ENCODE measurements at places on chromosomes 7 and 10.

- no peak for DNase-seq
These were observed 33.4 kb downstream of the INPP5A start for GRCh38 chr10:132570771-132571649.

- no peak for DNase-seq
These were observed 12.9 kb downstream of the SGCE start for GRCh38 chr7:94642838-94643653.

DNA sequence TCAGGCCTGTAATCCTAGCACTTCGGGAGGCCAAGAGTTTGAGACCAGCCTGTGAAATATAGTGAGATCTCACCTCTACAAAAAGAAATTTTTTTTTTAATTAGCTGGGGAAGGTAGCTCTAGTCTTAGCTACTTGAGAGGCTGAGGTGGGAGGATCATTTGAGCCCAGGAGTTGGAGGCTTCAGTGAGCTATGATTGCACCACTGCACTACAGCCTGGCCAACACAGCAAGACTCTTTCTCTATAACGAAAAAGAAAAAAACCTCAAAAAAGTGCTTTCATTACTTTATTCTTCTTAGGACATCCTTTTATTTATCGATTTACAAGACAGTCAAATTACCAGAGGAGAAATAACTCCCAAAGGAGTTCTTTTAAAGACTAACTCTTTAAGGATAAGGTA is 49.4 kb upstream of the EXOC4 start:
- no peak for DNase-seq

- DNase-seq, result no peak
These were observed 50.9 kb downstream of the SND1 start for GRCh38 chr7:127702938-127703337.

DNA sequence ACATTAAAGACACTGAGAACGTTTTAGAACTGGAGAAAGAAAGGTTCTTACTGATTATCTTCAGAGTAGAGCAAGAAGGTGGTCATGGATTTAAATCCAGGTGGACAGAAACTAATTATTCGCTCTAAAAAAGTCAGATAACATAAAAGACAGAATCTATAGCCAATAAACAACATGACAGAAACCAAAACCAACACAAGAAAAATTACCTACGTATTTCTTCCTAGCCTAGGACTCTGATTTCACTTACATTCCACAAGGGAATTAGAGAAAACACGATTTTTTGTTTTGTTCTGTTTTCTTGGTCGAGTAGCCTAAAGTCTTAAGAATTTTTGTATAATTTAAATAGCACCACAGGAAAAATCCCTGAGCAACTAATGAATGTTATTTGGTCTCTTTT is 15.1 kb downstream of the CPA1 start:
- DNase-seq, result no peak

- no peak for DNase-seq
These were observed 41.3 kb downstream of the INHBA start for GRCh38 chr7:41661596-41661995.

DNA sequence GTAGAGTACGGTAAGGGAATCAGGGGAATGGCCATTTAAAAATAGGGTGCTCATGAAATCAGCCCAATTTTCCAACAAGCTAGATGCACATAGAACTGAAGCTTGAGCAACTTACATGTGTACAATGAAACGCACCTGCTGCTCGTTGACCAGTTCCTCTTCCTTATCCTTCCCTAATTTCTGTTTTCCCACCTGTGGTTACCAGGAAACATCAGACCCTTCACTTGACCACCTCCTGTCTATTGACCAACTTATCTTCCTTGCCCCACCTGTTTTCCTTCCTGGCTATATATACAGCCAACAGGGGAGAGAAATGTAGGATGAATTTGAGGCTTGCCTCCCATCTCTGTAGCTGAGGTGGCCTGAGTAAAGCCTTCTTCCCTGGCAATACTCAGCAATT is 37.8 kb upstream of the RAPGEF5 start:
- DNase-seq, result no peak

DNA sequence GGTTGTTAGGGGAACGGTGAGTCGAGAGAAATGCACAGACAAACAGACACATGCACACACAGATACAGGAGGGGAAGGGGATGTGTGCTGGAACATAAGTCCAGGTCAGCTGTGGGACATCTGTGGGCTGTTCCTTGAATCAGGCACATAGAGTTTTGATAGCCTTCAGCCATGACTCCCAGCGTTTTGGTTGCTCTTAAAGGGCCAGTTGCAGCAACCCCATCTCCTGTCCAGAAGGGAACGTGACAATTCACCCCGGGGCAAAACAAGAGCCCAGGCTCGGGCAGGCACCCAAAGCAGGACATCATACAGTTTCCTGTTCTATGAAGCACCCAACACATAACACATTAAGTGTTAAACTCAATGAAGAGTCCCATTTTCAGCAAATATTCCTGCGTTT is 9.6 kb downstream of the INSYN2A start:
- no peak for DNase-seq

- no peak for DNase-seq
These were observed 29.8 kb upstream of the PURB start for GRCh38 chr7:44914992-44915607.

- DNase-seq, result peak; percentile 99
These were observed 96.9 kb downstream of the HIPK2 start for GRCh38 chr7:139680676-139681462.

GRCh38 chr10:5800782-5801181 is 12.5 kb downstream of the GDI2 start:
- peak; percentile 22 for DNase-seq

DNA sequence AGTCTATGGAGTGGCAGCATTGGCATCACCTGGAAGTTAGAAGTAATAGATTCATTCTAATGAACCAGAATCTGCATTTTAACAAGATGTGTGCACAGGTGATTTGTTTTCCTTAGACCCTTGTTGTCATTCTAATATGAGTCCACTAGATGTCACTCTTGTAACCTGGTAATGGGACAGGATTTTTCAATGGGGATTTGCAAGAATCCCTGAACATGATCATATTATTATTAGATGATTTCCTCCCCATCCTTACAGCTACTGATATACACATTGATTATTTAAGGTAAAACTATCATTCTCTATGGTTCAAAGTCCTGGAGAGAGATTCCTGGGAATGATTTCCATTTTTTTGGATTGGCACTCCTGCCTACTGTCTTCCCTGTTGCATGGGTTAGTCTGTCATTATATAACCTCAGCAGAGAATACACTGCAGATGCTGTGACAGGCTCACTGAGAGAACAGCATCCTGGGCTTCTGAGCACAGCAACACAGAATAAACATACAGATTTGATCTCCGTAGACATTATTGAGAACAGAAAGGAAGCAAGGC is 194.9 kb downstream of the SUGCT start:
- peak; percentile 74 for DNase-seq

GRCh38 chr7:1324028-1324900 is 91.6 kb downstream of the UNCX start:
- no peak for DNase-seq

DNA sequence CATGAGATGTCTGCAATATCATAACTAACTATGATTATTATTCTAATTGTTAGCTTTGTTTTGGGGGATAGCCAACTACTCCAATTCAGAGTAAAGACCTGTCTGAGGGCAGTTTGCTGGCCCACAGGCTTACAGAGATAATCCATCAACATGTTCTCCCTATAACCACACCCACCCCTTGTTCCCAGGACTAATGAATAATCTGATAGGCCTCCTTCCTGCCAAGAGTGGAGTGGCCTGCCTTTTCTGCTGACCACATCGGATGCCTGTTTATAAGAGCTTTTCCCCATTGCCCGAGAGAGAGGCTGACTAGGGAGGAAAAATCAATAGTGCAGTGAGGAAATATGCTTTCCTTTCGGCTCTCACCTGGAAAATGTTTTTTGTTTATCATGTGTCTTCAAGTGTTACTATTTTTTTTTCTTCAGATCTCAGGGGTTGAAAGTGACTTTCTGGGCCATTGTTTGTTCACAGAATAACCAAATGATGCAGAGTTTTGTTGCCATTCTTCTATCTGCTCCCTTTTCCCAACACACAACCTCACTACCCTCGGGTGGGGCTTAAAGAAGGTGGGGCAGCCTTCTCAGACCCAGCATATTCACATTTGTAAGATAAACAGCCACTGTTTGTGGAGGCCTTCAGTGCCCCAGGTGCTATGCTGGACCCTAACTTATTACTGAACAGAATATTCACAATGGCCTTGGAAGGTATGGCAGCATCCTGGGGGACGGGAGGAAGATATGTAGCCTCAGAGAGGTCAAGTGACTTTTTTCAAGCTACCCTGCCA is 38.4 kb downstream of the PLPP4 start:
- no peak for DNase-seq

GRCh38 chr10:62724465-62724864 is 80.1 kb upstream of the ADO start:
- no peak for DNase-seq

- DNase-seq, result no peak
These were observed 42.4 kb upstream of the NANOS1 start for GRCh38 chr10:118986815-118987790.

DNA sequence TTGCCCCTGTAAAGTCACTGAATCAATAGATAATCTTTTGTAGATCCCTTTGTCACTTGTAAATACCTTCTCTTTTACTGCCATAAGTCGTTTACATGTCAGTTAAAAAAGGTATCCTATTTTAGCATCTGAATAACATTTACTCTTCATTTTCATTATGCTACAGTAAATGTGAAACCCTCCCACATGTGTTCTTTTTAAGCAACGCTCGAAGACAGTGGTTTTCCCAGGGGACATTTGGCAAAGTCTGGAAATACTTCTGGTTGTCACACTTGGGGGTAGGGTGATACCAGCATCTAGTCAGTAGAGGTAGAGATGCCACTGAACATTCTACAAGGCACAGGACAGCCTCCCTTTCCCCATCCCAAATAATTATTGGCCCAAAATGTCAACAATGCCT is 23.7 kb downstream of the ATAD1 start:
- DNase-seq, result no peak

DNA sequence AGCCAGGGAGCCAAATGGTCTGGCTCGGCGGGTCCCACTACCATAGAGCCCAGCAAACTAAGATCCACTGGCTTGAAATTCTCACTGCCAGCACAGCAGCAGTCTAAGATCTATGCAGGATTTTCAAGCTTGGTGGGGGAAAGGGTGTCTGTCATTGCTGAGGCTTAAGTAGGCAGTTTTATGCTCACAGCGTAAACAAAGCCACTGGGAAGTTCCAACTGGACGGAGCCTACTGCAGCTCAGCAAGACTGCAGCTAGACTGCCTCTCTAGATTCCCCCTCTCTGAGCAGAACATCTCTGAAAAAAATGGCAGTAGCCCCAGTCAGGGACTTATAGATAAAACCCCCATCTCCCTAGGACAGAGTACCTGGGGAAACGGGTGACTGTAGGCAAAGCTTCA is 277.6 kb upstream of the PHF14 start:
- no peak for DNase-seq

- DNase-seq, result no peak
These were observed 32.6 kb upstream of the UBE2D1 start for GRCh38 chr10:58302254-58302653.

- peak; percentile 26 for DNase-seq
These were observed 45.9 kb upstream of the ITGB8 start for GRCh38 chr7:20284771-20285143.

- DNase-seq, result no peak
These were observed 548.9 kb upstream of the FZD8 start for GRCh38 chr10:36191009-36191408.

GRCh38 chr7:22841954-22842353 is 19.3 kb upstream of the TOMM7 start:
- DNase-seq, result peak; percentile 47

DNA sequence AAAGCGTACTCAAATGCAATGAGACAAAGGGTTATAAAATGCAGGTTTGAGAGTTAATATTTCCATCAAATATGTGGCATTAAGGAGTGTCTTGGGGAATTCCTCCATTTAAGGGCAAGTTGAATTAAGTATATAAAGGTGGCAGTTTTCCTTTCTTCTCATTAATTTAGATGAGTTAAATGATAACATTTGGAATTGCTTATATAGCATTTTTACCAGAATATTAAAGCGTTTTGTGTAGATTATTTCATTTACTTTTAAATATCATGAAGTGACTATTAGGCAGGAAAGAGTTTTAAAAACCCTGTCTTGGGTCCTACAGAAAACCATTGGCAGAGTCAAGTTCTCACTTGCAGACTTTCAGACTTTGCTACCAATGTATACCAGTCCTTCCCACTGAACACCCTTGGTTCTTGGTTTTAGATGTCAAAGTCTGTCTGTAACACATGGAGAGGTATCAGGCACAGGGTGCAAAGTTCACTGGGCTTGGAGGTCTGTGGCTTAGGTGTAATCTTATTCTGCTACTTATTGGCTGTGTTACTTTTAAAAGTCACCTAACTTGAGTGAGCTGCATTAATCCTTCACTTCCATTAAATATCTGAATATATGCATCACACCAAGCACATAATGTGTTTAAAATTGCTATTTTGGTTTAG is 51.0 kb downstream of the ASB4 start:
- no peak for DNase-seq

DNA sequence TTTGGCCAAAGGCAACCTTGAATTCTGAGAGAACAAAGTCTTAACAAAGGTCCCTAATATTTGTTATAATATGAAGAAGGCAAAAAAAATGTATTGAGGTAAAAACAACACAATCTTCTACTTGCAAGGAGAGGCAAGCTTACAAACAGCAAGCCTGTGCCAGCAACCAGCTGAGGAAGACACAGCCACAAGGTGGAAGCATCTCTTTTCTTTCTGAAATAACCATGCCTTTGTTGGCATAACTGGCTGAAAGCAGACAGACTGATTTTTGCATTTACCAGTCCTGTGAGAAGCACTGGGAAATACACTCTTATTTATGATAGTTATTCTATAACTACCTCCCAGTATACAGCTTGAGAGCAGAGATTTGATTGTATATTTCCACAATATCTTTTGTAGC is 292.0 kb downstream of the PHTF2 start:
- peak; percentile 16 for DNase-seq

GRCh38 chr10:100482834-100483185 is 20.0 kb downstream of the WNT8B start:
- DNase-seq, result no peak

DNA sequence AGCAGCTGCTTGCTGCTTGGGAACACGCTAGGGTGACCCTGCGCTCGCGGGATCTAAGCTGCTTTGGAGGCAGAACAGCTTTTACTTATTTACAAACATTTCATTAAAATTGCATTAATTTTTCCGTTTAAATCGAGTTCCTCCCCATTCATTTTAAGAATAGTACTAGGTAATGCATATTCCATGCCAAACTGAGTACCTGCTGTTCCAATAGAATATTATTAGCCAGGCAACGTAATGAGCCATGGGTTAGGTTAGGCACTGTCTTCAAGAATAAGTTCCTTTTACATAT is 860 bp downstream of the EXOC6 start:
- peak; percentile 30 for DNase-seq

DNA sequence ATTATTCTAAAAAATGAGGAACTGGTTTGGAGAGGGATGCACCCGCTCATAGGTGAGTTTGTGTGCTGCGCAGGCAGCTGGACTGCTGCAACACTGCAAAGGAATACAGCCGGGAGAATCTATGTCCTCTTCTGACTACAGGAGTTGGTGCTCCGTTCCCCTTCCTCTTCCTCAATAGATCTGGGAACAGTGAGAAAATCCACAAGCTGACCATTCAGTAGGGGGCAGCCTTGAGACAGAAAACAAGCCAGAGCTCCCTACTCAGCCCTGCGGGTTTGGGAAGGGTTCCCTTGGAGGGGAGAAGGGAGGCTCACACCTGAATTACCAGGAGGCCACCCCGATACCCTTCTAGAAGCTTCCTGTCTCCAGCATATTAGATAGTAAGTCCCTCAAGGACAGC is 87.3 kb upstream of the FOXI2 start:
- no peak for DNase-seq
